ENCODE measurements at places on chromosomes 1 and 21. TPM values are rescaled to one million over a fixed set of nuclear protein-coding genes. Genes with fewer than 3 reads are reported as not detected.

KRTAP21-2 gene
- total RNA-seq = not detected

EIF2D gene
- 58.4 TPM for total RNA-seq

ZNF593OS gene
- not detected for total RNA-seq

TTC24 gene
- not detected for total RNA-seq

DCST1 gene
- total RNA-seq = not detected

WNT3A gene
- not detected for total RNA-seq

LCE2A gene
- total RNA-seq = not detected

C1QTNF12 gene
- total RNA-seq = 1.4 TPM

RPL22 gene
- 196 TPM for total RNA-seq

TMEM61 gene
- total RNA-seq = not detected

SLC16A4 gene
- 5.1 TPM for total RNA-seq

TNFRSF9 gene
- total RNA-seq = 0.34 TPM

SPRR1A gene
- total RNA-seq = not detected

SELE gene
- total RNA-seq = 0.19 TPM

B3GALT2 gene
- total RNA-seq = 0.65 TPM

DTL gene
- 1.3 TPM for total RNA-seq

CCDC30 gene
- total RNA-seq = 1.9 TPM

SPRR2F gene
- total RNA-seq = not detected

PDZK1 gene
- not detected for total RNA-seq

TEX38 gene
- total RNA-seq = not detected

WNT2B gene
- total RNA-seq = 7.5 TPM

REN gene
- total RNA-seq = not detected

PBX1 gene
- total RNA-seq = 59.3 TPM

HES2 gene
- 0.17 TPM for total RNA-seq

HSD11B1 gene
- total RNA-seq = 165 TPM

PLA2G2C gene
- total RNA-seq = not detected

C8B gene
- not detected for total RNA-seq

MMEL1 gene
- total RNA-seq = not detected

KCNN3 gene
- under 0.01 TPM for total RNA-seq

FMO1 gene
- 3.3 TPM for total RNA-seq

ATP1A2 gene
- 13.4 TPM for total RNA-seq

LCE1A gene
- not detected for total RNA-seq

PTAFR gene
- total RNA-seq = 24.8 TPM

TMEM81 gene
- 2.6 TPM for total RNA-seq

HSD3B2 gene
- total RNA-seq = not detected

LDLRAD1 gene
- not detected for total RNA-seq

FAM163A gene
- not detected for total RNA-seq

TNFSF4 gene
- 1.5 TPM for total RNA-seq

OR2T35 gene
- total RNA-seq = not detected

AKNAD1 gene
- 2.9 TPM for total RNA-seq

GCSAML gene
- 1.1 TPM for total RNA-seq

MAP3K21 gene
- 1.3 TPM for total RNA-seq

CD1B gene
- not detected for total RNA-seq
